ENCODE measurements at places on chromosomes 16 and 17.

GRCh38 chr17:37259030-37259735, 116.6 kb upstream of the C17orf78 start:
- DNase-seq: no peak

DNA sequence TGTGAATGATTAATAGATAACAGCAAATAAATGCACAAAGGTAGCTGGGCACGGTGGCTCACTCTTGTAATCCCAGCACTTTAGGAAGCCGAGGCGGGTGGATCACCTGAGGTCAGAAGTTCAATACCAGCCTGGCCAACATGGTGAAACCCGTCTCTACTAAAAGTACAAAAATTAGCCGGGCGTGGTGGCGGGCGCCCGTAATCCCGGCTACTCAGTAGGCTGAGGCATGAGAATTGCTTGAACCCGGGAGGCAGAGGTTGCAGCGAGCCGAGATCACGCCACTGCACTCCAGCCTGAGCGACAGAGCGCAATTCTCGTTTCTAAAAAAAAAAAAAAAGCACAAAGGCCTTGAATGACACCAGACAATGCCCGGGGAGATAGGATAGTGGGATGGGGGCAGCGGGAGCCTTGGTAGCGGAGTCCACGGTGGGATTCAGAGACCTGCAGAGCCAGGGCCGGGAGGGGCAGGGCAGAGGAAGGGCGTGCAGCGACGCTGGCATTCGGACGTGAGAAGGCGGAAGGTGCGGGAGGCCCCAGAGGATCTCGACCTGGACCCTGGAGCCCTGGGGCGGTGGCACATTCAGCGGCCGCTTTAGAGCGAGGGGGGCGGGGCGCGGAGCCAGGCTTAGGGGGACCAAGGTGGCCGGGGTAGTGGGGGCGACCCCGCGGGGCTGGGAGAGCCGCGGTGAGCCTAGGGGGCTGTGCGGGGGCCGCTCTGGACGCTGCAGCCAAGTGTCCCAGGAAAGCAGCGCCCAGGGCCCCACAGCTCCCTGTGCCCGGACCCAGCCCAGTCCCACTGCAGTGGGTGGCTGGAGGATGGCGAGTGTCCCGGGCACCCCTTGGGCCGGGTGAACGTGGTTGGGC, 999 bp upstream of the FLYWCH2 start:
- DNase-seq: no peak

DNA sequence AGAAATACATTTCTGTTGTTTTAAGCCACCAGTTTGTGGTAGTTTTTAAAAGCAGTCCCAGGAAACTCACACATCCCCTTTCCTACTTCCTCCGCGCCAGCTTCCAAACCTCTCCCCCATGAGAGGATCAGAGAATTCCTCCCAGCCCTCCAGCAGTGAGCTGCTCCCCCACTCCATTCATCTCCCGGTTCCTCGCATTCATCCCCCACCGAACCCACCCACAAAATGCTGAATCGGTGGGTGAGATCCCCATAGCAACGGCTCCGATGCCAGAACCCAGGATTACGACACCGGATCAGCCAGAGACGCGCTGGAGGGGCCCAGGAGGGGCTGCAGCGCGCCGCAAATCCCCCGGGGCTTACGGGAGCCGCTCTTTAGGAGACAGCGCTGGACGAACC, 251.4 kb upstream of the RPL38 start:
- DNase-seq: no peak

DNA sequence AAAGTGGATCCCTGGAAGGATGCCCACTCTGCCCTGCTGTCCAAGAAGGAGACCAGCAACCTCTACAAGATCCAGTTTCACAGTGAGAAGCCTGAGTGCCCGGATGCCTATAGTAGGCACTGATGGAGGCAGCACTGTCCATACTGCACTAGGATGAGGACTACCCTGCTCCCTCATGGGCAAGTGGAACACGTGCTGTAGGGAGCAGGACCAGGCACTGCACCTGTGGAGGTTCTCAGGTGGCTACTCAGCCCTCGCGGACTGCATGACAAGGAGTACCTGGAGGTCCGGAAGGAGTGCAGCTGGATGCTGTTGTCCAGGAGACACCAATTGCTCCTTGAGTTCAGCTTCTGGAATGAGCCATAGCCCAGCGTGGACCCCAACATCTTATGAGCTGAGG, 146.1 kb upstream of the NLRP1 start:
- DNase-seq: no peak

- no peak for DNase-seq
These were observed 11.8 kb downstream of the CYB5B start for GRCh38 chr16:69435977-69436820.

- DNase-seq: no peak
These were observed 83.9 kb downstream of the RPA1 start for GRCh38 chr17:1913702-1914101.

DNA sequence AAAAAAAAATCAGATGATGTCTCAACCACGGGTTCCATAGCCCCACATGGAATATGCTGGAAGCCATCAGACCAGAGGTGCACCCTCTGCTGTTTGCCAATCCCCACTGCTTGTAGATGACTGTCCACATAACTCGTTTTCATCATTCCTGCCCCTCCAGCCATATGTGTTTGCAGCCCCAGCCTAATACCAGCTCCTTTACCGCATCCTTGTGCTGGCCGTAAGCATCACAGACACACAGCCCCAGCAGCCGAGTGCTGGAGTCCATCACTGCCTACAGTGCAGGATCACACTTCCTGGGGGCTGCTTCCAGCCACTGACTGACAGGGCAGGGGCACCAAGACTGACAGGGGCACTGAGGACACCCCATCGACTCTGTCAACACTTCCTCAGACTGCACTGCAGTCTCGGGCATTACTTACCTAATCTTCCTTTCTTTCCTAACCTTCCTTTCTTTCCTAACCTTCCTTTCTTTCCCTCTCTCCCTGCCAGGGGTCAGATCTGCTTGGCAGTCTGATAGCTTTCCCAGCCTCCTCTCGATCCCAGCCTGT, 5.0 kb downstream of the RCVRN start:
- no peak for DNase-seq

DNA sequence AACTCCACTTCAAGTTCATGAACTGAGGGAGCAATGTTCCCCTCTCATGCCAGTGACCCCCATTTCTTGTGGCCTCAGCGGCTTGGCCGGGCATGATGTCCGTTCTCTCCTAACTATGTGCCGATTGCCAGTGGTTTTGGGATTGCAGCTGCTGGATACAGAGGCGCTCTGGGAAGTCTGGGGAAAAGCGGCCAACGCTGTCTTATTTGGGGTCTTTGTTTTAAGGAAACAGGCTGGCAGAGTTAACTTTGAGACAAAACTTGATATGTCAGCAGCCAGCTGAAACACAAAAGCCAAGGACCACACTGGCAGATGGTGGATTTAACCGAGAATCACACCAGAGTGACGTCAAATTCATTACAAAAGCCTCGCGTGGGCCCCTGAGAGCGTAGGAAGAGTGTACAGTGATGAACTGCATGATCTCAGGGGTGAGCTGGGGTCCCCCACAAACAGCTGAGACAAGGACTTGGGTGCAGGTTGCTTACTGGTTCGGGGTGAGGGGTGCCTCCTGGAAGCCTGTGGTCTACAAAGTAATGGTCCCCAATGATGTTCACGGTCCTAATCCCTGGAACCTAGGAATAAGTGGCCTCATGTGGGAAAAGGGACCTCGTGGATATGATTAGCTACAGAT, 180.4 kb downstream of the IRF8 start:
- DNase-seq: no peak

DNA sequence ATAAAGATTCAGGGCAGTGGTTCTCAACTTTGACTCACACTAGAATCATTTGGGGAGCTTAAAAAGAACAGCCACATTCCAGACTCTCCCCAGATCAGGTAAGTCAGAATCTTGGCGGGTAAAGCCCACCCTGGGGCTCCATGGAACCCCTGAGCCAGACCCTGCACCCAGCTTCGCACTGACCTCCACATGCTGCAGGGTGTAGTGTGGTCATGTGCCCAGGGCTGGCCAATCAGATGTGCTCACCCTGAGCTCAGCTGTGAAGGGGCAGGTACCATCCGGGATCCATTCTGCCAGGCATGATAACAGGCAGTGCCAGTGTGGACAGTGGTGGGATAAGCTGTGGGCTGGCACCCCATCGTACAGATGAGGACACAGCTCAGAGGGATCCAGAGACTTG, 28.1 kb upstream of the MED9 start:
- DNase-seq: no peak

GRCh38 chr16:11383481-11384183, 38.4 kb downstream of the RMI2 start:
- DNase-seq: no peak

DNA sequence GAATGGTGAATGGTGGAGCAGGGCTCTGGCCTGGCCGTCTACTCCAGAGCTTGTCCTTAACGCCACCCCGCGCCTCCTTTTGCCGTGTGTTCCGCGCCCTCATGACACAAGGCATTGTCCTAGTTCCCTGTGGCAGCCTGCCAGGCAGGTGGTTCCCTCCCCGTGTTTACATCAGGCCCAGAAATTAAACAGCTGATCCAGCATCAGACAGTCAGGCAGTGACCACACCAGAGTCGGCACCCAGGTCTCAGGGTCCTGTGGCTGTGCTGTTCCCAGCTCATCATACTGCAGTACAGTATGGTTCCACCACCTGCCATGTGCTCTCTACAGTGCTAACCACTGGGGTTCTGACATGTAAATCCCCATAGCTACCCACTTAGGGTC, 119.7 kb downstream of the RAB11FIP4 start:
- DNase-seq: peak; percentile 67

- no peak for DNase-seq
These were observed 22.2 kb upstream of the PIK3R6 start for GRCh38 chr17:8889458-8890210.

- DNase-seq: no peak
These were observed 1.7 kb upstream of the IGF2BP1 start for GRCh38 chr17:48995304-48995973.

- no peak for DNase-seq
These were observed 41.8 kb upstream of the NUDT7 start for GRCh38 chr16:77680496-77680895.

All from NCI-H2029 treated with DMSO at 0.1 percent for 48 hours (cell line).